Mesendoderm (in vitro differentiated cells): ENCODE measurements at places on chromosomes 11 and 22.

GRCh38 chr22:30046716-30047363 is 33.4 kb upstream of the HORMAD2 start:
- DNase-seq: no peak

- DNase-seq: no peak
Observed at GRCh38 chr11:61682093-61682732, 2.0 kb downstream of the DAGLA start.

DNA sequence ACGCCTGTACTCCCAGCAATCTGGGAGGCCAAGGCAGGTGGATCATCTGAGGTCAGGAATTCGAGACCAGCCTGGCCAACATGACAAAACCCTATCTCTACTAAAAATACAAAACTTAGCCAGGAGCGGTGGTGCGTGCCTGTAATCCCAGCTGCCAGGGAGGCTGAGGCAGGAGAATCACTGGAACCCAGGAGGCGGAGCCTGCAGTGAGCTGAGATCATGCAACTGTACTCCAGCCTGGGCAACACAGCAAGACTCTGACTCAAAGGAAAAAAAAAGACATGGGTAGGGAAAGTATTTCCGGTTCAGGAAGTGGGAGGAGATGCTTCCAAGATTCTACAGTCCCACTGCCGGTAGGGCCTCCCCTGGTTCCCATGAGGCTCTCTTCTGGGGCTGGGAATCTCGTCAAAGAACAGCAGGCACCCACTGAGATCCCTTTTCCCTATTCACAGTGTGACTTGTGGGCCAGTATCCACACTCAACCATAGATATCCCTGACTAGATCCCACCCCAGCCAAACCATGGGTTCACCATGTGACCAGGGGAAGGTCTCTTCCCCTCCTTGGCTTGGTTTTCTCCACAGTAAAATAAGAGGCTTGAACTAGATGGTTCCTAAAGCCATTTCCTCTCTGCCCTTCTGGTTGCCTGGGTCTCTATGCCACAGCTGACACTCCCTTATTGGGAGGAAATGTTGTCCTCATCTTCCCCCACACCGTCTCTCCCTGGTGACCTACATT is 443.3 kb downstream of the BUD13 start:
- DNase-seq: no peak

DNA sequence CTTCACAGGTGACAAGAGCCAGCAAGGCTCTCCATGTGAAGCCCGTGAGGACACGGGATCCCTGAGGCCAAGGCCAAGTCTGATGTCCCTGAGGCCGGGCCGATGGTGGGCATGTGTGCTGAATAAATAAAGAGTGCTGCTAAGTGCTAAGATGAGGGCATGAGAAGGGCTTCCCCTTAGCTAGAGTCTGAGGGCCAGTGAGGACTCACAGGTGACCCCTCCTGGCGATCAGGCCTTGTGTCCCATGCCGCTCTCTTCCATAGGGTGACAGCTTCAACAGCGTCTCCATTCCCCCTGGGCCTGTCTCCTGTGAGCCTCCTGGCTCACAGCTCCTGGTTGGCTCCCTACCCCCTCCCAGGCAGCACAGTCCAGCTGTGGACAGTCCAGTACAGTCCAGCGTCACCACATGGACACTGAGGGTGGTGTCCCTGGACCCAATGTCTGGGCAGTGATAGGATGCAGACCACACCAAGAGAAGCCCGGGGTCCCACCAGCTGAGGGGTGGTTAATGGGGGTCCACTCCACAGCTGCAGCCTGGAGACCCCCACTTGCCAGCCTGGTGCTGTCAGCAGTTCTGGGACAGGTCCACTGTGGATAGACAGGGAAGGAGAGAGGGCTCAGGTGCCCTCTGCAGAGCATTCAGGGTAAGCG is 1033.2 kb downstream of the TBC1D22A start:
- peak; percentile 48 for DNase-seq

DNA sequence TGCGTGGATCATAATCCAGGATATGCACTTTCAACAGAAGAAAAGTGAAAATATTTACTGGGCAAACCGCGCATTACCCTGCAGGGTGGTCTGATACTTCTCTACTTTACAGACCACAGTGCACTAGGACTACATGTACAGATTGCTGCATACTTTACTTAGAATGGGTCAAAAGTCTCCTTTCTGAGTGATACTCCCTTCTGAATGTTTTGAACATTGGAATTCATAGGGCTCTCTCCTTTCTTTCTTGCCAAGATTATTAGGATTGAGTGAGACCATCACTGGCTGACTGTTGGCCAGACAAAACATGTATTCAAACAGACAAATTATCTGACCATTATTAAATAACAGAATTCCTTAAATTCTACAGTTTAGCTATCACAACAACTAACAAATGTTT is 6.6 kb upstream of the FIBIN start:
- DNase-seq: no peak

GRCh38 chr11:78926633-78927338 is 352.1 kb upstream of the NARS2 start:
- no peak for DNase-seq

DNA sequence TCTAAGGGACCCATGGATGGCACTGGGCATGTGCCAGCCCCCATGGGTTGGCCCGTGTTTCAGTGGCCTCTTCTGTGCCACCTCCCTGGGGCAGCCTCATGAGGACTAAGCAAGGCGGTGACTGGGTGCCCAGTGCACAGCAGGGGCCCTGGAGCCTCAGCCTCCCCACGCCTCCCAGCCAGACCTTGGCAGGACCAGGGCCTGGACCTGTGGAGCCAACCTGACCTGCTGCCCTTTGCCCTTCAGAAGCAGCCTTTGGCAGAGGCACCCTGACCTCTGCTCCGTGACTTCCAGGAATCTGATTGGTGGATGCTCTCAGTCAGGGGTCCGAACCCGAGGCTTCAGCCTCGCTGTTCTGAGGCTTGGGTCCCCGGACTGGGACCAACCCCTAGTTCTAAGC is 24.8 kb upstream of the TAB1 start:
- no peak for DNase-seq

DNA sequence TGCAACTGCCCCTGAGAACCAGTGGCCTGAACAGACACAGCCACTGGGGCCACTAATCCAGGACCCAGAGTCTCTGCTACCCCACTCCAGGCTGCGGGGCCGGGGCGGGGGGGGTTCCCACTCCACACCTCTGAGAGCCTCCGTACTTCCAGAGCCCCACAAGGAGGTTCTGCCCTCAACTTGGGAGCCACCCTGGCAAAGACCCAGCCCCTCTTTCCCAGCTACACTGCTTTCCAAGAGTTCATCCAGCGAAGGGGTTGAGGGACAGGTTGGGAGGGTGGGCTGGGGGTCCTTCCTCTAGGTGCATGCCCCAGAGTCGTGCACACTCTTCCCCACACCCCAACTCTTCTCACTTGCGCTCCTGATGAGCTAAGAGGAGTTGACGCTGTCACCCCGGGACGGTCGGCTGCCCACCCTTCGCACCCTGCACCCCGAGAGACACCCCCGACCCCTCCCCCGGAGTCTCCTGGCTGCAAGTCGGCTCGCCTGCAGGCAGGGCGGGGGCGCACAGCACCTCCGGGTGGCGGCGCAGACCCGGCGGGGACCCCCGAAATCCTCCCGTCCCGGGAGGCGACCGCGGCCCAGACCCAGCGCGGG is 531 bp downstream of the RAB3IL1 start:
- no peak for DNase-seq

DNA sequence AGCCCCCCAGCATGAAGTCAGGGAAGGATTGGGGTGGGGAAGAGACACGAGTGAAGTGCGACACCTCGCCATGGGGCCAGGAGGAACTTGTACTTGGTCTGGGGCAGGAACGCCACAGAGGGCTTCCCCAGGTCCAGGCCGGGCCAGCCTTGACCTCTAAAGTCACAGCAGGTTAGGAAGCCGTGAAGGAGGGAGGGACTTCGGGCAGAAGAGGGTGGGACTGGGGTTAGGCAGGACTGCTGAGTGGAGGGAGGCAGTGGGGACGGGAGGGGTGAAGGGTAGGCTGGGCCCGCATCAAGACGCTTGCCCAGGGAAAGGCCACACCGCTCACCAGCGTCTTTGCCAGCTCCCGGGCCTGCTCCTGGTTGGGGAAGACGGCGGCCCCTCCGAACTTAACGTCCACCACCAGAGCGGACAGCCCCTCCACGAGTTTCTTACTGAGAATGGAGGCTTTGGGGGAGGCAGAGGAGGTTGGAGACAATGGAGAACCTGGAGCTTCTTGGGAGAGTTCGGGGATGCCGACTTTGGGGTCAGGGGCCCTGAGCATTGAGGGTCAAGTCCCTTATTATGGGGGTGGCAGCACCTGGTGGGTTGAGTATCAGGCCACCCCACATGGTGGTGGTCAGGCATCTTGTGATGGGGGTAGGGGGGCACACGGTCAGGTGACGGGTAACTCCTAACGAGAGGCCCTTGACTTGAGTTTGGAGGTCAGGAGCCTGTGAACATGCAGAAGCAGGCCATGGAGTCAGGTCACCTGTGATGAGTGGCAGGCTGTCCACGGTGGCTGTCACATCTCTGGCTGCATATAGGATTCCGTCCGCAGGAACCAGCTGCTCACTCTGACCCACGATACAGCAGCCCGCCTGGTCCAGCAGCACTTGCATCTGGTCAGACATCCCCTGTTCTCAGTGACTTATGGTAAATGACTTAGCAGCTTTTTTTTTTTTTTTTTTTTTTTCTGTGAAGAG is 1.7 kb upstream of the SCO2 start:
- DNase-seq: peak; percentile 79

DNA sequence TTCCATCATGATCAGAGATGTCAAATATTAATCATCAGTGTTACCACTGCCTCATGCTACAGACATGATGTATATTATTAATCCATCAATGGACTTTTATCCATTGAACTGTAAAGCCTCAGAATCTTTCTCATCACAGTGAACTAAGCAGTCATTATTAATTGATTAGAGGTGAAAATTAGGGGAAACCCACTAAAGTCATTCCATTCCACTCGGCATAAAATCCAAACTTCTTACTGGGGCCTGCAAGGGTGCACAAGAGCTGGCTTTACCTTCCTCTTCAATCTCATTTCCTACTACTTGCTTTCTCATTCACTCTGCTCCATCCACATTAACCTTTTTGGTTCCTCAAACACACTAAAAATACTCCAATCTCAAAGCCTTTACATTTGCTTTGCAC is 7.9 kb upstream of the CD44 start:
- DNase-seq: no peak

DNA sequence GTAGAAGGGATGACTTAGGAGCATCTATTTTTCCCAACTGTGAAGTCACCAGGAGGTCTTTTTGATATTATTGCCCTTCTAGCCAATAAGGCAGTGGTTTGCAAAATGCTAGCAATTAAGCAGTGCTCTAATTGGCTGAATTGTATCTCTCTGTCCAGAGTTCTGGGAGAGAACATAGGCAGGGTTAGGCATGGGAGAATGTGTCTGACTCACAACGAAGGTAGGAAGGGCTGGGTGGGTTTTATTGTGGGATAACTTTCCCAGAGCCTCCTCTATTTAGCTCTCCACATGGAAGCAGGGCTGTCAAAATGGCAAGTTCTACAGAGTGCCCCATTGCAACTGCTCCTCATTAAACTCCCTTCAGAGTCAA is 415.9 kb upstream of the CADM1 start:
- peak; percentile 4 for DNase-seq

DNA sequence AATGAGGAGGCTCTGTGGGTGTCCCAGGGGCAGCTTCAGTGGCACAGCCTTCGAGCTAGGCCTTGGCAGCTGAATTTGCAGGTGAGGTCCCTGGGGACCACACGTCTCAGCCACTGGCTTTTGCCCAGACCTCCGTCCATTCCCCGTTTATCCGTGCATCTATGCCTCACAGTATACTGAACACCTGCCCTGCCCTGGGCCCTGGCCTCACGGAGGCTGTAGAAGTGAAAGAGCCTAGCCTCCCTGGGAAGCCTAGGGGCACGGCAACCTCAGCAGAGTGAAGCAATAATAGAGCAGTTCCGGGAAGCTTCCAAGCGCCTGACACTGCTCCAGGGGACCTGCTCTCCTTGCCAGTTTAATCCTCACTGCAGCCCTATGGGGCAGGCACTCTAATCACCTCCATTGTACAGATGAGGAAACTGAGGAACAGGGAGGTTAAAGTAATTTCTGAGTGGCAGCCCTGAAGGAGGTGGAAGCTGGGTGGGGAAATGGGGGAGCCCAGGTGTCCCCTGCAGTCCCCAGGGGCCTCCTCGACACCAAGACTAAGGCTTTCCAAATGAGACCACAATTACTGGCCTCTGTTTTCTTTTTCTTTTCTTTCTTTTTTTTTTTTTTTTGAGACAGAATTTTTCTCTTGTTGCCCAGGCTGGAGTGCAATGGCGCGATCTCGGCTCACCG is 2.7 kb upstream of the NFAM1 start:
- no peak for DNase-seq

GRCh38 chr22:44664149-44664548 is 37.9 kb upstream of the PRR5 start:
- no peak for DNase-seq

DNA sequence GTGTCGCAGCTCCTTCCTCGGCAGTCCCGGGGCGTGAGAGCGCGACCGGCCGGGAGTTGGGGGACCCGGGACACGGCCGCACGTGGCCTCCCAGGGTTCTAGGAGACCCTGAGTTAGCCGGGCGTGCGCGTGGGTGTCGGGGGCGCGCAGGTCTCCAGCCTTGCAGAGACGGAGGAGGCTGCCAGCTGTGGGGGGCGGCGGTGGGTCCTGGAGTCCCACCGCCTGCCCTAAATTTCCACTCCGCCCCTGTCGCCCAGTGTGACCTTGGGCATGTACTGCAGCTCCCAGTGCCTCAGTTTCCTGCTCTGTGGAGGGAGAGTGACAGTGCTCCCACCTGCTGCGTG is 18.8 kb downstream of the RRP7A start:
- no peak for DNase-seq

DNA sequence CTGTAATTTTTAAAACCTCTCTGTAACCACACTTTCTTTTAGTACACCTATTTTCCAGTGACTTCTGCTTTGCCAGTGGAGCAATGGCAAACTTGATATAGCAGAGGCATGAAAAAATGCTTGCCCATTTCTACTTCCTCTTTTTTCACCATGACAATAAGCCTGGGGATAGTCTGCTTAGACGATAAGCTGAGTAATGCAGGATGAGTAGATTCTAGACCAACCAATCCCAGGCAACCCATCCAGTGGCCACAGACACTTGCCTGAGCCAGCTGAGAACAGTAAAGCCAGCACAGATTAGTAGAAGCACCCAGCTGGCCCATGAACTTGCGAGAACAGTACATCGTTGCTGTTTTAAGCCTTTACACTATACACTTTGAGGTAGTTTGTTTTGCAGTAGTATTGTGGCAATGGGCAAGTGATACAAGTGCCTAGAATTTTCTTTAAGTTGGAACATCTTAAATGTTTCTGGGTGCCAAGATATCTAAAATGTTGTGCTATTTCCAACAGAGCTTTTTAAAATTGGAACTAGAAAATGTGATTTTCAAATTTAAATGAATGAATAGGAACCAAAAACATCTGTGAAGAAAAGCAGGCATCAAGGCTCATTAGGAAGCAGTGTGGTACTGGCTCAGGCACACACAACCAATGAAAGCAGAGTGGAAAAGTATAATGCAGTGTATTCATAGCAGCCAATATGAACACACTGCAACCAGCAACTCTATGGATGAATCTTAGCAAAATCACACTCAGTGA is 37.7 kb downstream of the DDI1 start:
- DNase-seq: peak; percentile 40

- DNase-seq: no peak
Observed at GRCh38 chr11:12114193-12115033, 4.0 kb downstream of the MICAL2 start.
